ELF-1 (cell line): ENCODE measurements at places on chromosomes 7 and 10.

DNA sequence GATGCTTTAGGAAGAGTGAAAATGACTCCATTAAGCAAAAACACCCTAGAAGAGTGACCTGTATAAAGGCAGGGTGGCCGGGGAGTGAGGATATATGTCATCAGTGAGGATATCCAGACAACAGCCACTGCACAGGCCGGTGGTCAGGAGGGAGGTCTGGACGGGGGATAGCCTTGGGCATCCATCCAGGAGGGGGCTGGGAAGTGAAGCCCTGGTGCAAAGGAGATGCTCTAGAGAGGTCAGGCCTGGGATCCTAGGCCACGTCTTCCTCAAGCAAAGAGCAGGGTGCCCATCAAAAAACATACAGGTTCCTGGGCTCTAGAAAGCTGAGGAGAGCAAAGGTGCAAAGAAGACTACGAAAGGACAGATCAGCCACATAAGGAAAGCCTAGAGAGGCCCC lies 25.6 kb downstream of the FAM171A1 start:
- peak; percentile 64 for DNase-seq

GRCh38 chr7:155951554-155952158 lies 139.4 kb upstream of the SHH start:
- no peak for DNase-seq

DNA sequence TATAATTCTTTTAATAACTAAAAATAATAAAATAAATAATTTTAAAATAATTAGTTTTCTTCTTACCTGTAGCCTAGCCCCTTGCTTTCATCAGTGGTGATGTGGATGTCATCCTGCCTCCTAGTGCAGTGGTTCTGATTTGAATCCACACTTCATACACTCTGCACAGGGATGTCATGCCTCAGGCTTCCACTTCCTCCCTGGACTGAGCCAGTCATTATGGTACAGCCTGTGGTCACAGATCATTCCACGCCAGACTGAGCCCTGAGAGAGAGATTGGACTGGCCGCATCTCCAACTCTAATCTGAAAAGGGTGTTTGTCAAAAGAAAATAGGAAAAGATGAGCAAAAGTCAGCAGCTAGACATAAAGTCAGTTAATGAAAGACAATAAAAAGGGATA lies 436.2 kb upstream of the IGFBP3 start:
- DNase-seq, result no peak

DNA sequence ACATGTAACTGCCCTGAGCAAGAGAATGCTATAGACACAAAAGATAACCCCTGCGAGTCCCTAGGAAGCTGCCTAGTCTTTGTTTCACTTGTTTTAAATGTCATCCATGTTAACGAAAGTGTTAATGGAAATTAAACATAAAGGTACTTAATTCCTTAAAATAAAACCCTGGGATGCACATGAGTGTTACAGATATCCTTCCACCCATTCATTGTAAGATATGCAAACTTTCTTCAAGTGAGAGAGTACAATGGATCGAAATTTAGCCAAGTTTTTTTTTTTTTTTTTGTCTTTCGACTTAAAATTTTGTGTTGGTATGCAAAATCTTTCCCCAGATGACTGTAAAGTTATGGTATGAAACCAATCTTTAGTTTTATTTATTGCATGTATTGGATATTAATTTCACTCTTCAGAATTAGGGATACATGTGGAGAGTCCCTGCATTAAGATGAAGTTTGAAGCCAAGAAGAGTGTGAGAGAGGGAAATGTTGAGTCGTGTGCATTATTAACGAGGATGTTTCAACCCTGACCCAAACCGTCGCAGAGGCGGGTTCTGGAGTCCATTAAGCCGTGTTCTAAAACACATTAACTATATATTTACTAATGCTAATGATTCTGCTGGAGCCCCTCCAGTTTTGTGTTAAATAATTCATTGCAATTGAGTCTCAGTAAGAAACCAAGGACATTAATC lies 1.6 kb downstream of the CDK14 start:
- no peak for DNase-seq

- DNase-seq, result no peak
These were observed 200.3 kb downstream of the DNAJB6 start for GRCh38 chr7:157537056-157537455.

- no peak for DNase-seq
These were observed 29.2 kb downstream of the CSGALNACT2 start for GRCh38 chr10:43167498-43167889.

DNA sequence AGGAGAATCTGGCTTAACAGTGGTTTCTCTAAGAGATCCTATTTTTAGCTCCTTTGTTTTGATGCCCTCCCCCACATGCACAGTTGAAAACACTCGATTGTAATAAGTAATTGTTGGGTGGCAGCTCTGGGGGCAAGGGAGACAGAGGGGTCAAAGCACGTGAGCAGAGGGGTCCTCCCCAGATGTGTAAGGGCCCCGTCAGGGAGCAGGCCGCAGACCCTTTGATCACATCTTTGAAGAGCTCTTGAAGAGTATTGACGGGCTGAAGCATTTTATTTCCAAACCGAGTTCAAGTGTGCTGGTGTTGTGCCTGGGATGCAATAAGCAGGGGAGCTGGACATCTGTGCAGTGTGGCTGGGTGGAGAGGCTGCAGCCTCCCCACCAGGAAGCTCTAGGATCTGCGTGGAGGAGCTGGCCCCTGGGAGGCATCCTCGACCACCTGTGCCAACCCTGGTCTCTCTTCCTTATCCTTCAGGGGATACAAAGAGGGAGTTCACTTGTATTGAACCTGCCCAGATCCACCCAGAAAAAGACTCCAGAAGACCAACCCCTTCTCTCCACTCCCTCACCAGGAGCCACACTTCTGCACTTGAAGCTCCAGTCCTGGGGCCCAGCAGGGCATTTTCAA lies 473.0 kb upstream of the MGMT start:
- DNase-seq, result no peak

DNA sequence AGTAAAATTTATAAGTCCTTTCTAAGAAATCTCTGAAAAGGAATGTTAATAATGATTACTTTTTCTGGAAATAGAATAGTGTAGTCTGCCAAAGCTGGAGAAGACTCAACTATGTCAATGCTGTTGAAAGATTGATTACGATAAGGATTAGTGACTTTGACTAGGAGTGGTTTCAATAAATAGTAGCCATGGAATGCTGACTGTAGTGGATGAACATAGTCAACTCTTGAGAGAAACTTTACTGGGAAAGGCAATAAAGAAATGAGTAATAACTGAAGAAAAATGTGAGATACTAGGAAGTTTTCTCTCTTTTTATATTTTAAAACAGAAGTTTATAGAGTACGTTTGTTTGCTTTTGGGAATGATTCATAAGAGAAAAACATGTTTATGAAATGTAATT lies 105.0 kb upstream of the CDK13 start:
- no peak for DNase-seq

DNA sequence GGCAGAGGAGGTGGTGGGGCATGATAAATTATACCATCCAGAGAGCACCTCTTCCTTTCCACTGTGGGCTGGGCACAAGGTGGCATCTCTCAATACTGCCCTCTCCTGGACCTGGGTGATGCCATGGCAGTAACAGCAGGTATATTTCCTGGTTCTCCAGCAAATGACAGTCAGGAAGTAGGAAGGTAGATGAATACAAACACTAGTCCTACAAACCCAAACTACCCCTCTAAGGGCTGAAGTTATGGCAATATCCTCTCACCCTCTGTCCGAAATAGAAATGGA lies 1004.9 kb downstream of the KCNMA1 start:
- peak; percentile 39 for DNase-seq
